ENCODE measurements at places on chromosomes 5 and 9.

DNA sequence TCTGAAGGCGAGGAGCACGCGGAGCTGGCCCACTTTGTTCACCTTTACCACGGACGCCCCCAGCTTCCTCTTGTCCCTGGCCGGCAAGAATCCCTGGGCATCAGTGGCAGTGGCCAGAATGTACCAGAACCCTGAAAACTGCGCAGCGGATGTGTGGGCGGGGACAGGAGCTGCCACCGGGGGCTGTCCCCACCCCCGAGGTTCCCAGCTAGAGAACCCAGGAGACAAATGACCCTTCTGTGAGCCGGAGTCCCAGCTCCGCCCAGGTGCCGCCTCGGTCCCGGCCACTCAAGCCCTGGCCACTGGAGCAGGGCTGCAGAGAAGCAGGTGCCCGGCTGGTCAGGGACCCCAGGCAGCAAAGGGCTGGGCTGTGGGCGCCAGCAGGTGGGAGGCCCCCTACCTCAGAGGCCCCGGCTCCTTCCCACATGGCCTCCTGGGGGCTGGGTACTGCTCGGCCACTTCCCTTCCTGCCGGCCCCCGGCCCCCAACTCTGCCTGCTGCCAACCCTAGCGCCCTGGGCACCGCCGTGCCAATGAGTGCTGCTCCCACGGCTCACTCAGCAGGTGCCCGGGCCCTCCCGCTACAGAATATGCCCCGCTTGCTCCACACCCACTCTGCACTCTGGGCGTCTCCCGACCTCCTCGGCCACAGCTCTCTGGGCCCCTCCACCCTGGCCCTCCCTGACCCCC is 713 bp downstream of the LCN10 start:
- DNase-seq, result no peak

DNA sequence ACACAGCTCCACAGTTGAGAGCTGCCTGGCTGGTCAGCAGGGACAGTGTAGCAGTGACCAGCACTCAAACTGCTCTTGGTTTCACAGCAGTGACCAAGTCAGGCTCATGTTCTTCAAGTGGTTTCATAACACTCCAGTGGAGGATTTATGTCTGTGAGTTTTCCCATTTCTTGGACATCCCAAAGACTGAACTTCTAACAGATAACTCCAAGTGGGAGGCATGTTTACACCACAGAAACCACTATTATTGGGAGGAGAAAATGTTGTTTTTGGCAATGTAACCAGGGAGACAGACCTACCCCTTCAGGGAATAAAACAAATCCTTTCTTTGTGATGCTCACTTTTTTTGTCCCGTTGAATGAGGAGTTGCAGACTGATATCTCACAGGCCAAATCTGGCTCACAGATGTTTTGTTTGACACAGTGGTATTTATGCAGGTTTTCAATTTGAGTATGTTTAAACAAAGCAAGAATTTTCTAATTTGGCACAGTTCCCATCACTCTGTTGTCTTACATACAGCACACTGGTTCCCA is 141.5 kb downstream of the RMI1 start:
- DNase-seq, result peak; percentile 23

- no peak for DNase-seq
Measured at GRCh38 chr9:98222885-98223691, 30.7 kb upstream of the CORO2A start.

- peak; percentile 18 for DNase-seq
Measured at GRCh38 chr5:146363161-146363874, 24.7 kb downstream of the POU4F3 start.
